CD4-positive, alpha-beta T cell treated with Interleukin-12 subunit alpha and Interleukin-12 subunit beta, for 1 hour (primary cell): ENCODE measurements at places on chromosomes 12 and 14.
A peak's percentile ranks its signal among the peaks of the same experiment; 100 is the strongest.

GRCh38 chr12:24231298-24231697 lies 281.8 kb upstream of the SOX5 start:
- DNase-seq: no peak

- no peak for DNase-seq
These were observed 172.1 kb downstream of the MSRB3 start for GRCh38 chr12:65450625-65451024.

DNA sequence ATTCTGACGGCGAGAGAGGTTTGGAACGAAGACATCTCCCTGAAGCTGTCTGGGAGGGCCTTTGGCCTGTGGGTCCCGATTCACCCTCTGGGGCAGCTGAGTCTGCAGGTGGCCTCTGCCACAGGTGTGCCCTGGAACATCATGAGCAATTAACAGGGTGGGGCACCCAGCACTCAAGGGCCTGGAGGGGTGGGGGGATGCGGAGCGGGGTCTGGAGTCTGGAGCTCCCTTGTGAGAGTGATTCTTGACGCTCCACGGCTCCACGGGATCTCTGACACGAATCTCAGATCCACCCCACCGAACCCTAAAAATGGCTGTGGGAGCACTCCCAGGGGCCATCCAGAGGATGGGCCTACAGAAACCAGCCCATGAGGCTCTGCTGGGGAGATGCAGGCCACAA lies 8.3 kb downstream of the ITPK1 start:
- DNase-seq: no peak

GRCh38 chr14:30462358-30462757 lies 96.6 kb upstream of the G2E3 start:
- DNase-seq: no peak

GRCh38 chr12:111174251-111174960 lies 194.5 kb downstream of the PHETA1 start:
- DNase-seq: peak; percentile 6

DNA sequence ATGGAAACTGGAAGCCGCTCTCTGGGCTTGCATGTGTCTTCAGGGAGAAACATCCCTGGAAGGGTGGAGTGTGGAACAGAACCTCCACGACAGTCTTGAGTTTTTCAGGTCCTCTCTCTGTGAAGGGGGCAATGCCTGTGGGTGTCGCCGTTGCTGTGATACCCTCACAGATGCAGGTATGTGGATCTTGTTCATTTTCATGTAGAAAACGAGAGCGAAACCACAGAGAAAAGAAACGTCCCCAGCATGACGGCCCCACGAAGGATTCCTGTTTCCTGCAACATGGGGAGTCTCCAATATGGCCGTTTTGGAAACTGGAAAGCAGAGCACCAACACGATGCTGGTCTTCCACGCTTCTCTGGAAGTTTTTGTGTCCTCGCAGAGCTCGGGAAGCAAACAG lies 187.9 kb downstream of the ALG10 start:
- no peak for DNase-seq

GRCh38 chr14:78154827-78155226 lies 15.3 kb upstream of the NRXN3 start:
- no peak for DNase-seq

DNA sequence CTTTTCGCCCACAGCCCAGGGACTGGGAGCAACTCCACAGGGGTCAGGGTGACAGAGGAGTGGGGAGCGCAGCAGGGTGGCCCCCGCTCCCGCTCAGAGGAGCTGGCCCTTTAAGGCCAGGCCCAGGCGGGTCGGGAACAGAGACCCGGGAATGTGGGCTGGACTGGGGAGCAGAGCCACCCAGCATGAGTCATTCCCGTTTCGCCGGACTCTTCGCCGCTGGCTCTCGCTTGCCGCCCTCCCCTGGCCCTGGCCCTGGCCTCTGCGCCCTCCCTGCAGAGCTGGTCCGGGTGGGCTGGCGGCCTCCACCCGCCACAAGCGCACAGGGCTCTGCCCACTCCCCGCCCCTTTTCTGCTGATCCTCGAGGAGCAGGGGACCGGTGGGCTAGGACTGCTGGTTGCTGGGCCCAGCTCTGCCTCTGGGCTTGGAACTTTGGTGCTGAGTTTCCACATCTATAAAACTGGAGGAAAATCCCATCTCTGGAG lies 92.8 kb downstream of the NINJ2 start:
- no peak for DNase-seq

GRCh38 chr12:109346920-109347319 lies 780 bp upstream of the MYO1H start:
- no peak for DNase-seq

DNA sequence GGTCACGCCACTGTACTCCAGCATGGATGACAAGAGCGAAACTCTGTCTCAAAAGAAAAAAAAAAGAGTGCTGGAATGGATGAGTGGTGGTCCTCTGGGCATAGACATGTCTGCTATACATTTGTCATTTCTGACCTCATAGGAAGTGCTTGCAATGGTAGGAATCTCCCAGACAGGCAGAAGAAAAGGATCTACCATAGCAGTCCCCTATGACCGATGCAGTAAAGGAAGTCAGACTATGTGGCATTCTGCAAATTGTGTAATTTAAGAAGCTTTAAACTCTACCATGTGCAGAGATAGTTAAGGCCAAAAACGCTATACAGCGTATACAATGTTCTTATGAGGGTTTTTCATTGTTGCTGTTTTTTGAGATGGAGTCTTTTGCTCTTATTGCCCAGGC lies 24.7 kb upstream of the RAP1B start:
- DNase-seq: no peak

DNA sequence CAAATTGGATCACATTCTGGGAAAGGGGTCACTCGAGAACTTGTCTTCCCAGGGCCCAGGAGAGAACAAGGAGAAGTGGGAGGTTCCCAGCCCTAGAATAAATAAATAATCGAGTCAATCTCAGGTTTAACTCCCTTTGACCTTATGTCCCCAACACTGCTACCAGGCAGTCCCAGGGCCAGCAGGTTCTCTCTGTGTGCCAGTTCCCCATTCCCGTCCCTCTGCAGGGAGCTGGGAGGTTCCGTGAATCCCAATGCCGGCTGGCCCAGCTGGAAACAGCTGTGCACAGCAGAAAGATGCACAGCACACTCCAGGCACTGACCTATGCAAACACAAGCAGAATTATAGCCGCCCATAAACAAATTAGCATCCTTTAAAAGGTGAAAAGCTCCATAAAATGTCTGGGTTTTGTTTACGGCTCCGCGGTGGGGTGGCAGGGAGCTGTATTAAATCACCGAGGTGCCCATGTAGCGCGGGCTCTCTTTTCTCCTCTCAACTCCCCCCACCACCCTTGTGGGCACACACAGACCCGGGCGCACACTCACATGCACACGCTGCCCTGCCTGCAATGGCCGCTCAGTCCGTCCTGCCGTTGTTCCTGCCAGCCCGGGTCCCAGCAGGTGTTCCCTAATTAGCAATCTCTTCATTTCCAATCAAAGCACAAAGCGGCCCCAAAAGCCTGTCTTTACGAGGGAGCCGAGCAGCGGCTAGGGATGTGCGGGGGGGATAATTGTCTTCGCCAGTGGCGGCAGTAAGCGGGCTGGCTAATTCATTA lies 46.6 kb upstream of the ESRRB start:
- DNase-seq: no peak

- DNase-seq: peak; percentile 70
These were observed at the start of gene SALL2 for GRCh38 chr14:21525962-21526671. Gene SALL2 (minus strand): TSS chr14:21526346. CDS start chr14:21526127, 219 bp downstream.

DNA sequence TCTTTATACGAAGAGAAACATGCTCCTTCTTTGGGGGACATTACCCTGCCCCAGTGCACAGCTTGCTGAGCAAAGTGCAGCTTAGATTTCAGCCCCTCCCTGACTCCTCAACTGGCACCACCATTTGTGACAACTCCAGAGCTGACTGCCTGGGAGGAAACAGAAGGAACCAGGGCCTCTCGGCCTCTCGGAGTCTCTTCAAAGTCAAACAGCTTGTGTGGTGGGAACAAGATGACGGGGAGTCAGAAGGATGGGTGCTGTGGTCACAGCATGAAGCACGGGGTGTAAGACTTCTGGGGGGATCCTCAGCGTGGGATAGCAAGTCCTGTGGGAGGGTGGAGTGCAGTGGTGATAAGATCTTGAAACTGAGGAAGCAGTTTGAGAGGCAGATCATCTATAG lies 123.5 kb upstream of the BCL2L14 start:
- no peak for DNase-seq

GRCh38 chr12:128947209-128947608 lies 93.9 kb downstream of the GLT1D1 start:
- DNase-seq: no peak

DNA sequence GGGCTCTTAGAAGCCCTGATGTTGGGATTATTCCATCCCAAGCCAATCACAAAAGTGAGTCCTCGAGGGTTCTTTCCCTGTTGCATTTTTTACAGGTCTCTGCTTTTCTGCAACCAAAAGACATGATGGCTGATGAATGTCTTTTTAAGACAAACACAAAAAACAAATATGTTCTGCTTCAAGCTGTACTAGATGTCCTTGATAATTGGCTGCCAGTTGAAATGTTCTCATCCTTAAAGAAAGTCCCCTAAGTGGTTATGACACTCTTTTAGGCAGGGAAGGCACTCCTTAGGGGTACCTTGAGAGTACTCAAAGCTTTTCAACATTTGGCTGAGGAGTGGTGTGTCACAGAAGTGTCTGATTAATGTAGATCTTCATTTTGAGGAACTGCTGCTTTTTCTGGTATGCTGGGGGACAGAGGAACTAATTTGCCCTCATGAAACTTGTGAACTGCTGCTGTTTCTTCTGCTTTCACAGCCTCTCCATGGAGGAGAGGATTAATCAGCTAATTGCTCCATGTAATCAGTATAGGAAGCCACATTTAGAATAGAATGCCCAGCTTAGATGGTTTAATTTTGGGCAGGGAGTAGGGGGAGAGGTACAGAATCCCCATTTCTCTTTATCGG lies 22.8 kb upstream of the IGF1 start:
- no peak for DNase-seq

GRCh38 chr12:178829-179109 lies 35.2 kb downstream of the SLC6A12 start:
- no peak for DNase-seq

GRCh38 chr12:11719678-11720099 lies 70.2 kb downstream of the ETV6 start:
- DNase-seq: peak; percentile 23

DNA sequence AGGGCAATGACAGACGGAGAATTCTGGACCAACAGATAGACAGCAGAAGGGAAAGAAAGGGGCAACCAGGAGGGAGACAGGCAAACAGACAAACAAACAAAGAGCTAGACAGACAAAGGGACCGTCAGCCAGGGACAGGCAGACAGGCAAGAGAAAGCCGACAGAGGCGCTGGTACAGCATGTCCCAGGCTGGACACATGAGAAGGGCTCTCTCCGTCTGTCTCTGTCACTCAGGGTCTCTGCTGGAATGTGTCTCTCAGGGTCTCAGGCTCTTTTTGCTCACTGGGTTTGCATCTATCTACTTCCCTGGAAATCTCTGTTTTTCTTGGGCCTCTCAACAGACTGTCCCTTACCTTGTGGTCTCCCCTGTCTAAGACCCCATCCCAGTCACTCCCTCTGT lies 8.2 kb upstream of the SMUG1 start:
- no peak for DNase-seq

DNA sequence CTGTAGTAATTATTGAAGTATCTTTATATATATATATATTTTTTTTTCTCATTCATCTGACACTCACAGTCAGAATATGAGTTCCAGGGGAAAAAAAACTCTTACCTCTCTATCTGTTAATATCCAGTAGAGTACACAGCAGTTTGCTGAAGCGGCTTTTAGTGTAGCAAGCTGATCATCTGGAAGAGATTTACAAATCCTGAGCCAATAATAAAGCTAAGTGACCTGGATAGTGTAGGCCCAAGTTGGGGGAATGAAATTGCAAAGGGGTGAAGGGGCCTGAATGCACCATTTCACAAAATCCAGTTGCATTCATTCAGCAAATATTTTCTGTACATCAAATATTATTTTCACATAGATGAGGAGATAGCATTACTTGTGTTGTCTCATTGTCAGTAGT lies 234.6 kb upstream of the FLRT2 start:
- DNase-seq: no peak

DNA sequence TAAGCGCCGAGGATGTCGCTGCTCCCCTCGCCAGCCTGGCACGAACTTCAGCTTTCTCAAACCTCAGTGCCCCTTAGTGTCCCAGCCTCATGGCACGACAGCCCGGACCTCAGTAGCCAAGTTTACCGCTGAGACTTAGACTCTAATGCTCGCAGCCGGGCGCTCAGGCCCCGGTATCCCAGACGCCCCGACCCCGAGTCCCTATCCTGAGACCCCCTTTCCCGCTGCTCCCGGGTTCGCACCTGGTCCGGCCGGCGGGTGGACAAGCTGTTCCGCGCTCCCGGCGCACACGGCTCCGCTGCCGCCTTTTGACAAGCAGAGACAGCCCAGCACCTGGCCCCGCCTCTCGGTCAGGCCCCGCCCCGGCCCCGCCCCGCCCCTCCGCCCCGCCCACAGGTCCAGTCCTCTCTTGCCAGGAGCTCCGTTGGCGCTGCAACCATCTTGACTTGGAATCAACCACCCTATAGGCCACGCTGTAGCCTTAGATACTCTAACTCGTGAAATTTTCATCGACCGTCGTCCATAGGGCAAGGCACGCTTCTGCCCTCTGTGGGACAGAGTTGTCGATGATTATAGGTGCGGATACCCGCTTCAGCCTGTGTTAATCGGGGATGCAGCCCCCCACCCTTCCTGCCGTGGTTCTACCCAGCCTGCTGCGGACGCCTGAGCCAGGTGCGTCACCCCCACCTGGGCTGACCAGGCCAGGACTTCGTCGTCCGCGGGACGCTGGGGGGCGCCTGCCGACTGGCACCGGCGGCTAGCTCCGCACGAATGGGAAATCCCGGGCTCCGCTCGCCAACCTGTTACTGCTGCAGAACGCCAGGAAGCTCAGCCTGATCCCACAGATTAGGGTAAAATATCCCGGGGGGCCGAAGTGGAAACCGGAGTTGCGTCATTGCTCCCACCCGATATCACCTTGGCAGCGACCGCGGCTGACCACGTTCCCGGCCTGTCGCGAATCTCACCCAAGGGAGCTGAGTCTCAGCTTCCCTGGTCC lies at the start of gene VDR:
Gene VDR, minus strand, starts transcription at position 282 of the 997 bp plus-strand sequence. CDS start 25,881 bp downstream, outside the sequence.
- DNase-seq: peak; percentile 81

DNA sequence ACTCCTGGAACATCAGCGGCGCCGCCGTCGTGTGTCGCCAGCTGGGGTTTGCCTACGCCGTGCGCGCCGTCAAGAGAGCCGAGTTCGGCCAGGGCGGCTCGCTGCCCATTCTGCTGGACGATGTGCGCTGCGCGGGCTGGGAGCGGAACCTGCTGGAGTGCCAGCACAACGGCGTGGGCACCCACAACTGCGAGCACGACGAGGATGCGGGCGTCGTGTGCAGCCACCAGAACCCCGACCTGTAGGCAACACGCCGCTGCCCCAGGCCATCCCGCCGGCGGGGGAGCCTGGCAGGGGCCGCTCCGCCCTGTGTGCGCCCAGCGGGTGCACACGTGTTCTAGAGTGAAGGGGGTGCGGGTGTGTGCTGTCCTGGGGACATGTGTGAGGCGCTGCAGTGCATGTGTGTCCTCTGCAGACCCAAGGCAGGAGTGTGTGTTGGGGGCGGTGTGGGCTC lies 8.7 kb upstream of the CYP46A1 start:
- DNase-seq: no peak

GRCh38 chr12:128055567-128055966 lies 211.4 kb upstream of the TMEM132C start:
- no peak for DNase-seq
